ENCODE measurements at places on chromosomes 2 and 18. TPM values are rescaled to one million over a fixed set of nuclear protein-coding genes. Genes with fewer than 3 reads are reported as not detected.

DNA sequence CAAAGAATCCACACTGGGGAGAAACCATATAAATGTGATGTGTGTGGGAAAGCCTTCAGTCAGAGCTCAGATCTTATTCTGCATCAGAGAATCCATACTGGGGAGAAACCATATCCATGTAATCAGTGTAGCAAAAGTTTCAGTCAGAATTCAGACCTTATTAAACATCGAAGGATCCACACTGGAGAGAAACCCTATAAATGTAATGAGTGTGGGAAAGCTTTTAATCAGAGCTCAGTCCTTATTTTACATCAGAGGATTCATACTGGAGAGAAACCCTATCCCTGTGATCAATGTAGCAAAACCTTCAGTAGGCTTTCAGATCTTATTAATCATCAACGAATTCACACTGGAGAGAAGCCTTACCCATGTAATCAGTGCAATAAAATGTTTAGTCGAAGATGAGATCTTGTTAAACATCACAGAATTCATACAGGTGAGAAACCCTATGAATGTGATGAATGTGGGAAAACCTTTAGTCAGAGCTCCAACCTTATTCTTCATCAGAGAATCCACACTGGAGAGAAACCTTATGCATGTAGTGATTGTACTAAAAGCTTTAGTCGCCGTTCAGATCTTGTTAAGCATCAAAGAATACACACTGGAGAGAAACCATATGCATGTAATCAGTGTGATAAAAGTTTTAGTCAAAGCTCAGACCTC, 16.7 kb upstream of the ZSCAN30 start:
- no peak for DNase-seq

DNA sequence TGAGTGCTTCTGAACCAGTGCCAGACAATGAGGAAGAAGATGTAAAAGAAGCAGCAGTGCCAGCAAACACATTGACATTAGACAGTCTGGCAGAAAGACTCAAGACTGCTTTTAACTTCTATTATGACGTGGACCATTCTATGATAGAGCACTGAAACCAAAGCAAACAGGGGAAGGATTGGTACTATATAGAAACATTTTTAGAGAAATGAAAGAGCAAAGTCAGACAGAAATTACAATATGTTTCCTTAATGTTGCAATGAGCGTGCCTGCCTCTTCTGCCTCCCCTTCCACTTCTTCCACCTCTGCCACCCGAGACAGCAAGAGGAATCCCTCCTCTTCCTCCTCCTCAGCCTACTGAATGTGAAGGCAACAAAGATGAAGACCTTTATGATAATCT, 39.7 kb downstream of the DHX57 start:
- no peak for DNase-seq

- DNase-seq, result no peak
Measured at GRCh38 chr2:220562375-220563140, 935.1 kb downstream of the SLC4A3 start.

GRCh38 chr2:59149271-59149670, 908.1 kb upstream of the FANCL start:
- DNase-seq, result no peak

- no peak for DNase-seq
Measured at GRCh38 chr2:176668912-176669311, 399.7 kb downstream of the MTX2 start.

DNA sequence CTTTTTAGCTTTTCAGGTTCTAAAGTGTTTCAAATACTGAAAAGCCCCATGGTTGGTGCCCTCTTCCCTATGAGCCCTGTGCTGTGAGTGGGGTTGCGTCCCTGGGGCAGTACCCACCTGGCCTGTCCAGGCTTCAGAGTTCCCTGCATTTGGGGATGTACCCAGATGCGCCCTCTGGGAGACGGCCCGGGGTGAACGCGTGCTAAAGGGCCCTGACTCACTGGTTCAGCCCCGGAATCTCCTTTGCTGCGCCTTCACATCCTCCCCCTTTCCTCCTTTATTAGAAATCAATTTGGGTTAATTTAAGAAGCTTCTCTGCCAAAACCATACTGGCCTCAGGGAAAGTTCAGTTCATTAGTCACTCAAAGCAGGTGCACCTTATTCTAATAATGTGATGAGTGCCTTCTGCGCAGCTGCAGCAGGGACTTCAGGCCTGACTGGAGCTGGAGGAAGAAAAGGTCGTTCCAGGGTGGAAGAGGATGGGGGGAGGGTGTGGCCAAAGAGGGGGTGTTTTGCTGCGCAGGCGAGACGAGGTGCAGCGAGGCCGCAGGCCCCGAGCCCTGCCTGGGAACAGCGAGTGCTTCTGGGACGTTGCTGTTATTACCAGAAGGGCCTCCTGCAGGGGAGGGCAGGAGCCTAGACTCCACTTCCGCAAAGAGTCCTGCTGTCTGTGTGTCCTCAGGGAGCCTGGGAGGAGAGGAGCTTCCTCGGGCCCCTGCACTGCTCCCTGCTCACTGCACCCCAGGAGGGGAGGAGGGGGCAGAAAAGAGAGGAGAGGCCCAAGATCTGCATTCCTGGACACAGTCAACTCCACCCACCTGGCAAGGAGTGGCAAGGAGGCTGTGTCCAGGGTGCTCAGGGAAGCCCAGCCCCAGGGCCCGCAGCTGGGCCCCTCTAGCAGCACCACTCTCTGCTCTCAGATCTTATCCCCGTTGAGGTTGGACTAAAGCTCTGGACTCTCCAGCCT, 223.2 kb upstream of the PXDN start:
- peak; percentile 44 for DNase-seq

GRCh38 chr18:21739604-21740537, 721 bp upstream of the MIB1 start:
- DNase-seq, result no peak

Gene NAT8
- 25.2 TPM for polyA plus RNA-seq

Gene NOSTRIN
- polyA plus RNA-seq, result 24.2 TPM

Gene KCNJ3
- 6.5 TPM for polyA plus RNA-seq

Gene CNDP2
- 255 TPM for polyA plus RNA-seq

Gene MBP
- polyA plus RNA-seq, result 20.5 TPM

Gene PIEZO2
- 12.7 TPM for polyA plus RNA-seq
